ENCODE measurements at places on chromosomes 16 and 17.

- DNase-seq, result no peak
Observed at GRCh38 chr17:17711641-17712162, 30.4 kb downstream of the RAI1 start.

DNA sequence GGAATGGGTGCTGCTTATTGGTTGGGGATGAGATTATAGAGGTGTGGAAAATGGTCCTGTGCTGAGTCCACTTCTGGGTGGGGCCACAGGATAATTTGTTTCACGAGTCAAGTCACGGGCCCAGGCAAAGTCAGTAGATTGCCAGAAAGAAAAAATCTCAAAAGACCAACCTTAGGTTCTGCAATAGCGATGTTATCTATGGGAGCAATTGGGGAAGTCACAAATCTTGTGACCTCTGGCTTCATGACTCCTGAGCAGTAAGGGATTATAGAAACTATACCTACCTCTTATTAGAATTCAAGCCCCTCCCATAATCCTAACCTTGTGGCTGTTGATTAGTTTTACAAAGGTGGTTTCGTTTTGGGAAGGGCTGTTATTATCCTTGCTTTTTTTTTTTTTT lies 31.4 kb downstream of the WWP2 start:
- DNase-seq, result no peak

DNA sequence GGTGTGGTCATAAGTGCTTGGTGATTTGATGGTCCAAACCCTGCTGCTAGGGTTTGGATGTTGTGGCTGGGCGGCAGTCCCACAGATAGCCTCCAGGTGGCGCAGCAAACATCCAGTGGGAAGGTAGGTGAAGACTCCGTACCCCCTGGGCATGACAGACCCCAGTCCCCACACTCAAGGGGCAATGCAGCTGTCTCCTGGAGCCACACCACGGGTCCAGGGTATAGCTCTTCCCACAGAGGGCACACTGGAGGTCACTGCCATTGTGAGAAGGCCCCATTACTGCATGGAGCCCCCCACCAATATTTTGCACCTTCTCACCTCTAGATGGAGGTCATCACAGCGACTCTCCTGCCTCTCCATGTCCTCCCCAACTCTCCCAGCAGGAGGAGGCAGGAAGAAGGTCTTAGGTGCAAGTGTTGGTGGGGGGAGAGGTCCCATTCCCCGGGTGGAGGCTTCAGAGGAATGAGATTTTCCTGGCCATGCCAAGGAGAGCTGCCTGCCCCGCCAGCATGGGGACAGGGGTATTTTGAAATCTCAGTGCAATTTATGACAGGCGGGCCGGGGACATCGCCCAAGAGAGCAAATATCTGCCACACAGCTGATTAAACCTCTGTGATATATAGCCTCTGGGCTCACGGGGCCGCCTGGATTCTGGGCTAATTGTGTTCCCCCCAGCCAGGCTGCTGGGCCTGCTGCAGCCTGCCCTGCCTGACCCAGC lies 17.1 kb upstream of the C17orf113 start:
- DNase-seq, result peak; percentile 72

DNA sequence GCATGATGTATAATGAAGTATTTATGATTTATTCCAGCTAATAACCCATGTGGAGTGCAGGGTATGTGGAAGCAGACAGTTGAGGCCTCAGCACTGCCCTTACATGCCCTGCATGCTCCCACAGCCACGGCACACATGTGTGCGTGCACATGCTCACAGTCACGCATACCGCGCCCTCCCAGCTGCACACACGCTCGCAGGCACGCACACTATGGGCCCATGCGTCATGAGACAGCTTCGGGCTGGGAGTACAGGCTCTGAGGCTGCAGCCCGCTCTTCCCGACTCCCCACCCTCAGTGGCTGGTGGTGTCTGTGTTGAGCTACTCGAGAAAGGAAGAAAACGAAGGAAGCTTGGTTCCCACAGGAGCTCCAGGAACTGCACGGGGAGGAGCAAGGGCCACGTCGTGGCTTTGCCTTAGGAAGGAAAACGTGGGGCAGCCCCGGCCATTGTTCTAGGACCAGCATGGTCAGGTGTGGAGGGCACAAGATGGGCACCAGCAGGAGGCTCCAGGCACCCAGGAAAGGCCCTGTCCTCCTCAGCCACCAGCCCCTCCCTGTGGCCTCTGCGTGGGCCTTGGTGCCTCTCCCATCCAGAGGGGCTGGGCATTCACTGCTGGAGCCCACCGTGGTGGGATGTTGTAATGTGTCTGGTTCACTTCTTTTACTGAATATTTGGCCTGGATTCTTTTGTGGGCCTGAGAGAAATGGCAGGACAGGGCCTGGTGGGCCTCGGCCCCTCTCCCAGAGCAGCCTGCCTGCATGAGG lies 27.5 kb upstream of the CDH15 start:
- DNase-seq, result no peak

All from H54 (cell line).